Breast epithelium (tissue), 4 donors: ENCODE measurements at places on chromosomes 11 and 22. TPM values are rescaled to one million over a fixed set of nuclear protein-coding genes. Genes with fewer than 3 reads are reported as not detected.
A peak's percentile ranks its signal among the peaks of the same experiment; 100 is the strongest.

DNA sequence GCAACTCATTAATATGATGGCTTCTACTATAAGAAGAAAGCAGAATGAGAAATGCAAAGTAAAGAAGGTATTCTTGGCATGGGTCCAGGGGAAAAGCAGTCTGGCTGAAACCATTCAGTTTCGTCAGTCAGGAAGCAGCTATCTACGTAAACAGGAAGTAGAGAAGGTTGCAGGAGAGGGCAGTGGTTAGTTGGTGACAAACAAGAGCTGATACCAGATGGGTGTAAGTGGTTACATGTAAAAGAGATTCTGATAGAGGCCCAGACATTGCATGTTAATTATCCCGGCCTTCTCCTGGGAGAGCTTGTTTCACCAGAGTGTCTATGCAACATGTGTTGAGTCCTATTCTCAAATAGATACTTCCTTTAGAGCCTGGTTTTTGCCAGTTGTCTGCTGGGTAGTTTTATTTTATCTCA, 58.4 kb upstream of the PSMA1 start:
- H3K27ac ChIP-seq, result no peak overlapping the region
- H3K4me1 ChIP-seq, result no peaks in the 10 kb centered on the region
- no peak overlapping the region for H3K4me3 ChIP-seq
- H3K27me3 ChIP-seq, result no peaks in the 10 kb centered on the region
- no peak for DNase-seq

DNA sequence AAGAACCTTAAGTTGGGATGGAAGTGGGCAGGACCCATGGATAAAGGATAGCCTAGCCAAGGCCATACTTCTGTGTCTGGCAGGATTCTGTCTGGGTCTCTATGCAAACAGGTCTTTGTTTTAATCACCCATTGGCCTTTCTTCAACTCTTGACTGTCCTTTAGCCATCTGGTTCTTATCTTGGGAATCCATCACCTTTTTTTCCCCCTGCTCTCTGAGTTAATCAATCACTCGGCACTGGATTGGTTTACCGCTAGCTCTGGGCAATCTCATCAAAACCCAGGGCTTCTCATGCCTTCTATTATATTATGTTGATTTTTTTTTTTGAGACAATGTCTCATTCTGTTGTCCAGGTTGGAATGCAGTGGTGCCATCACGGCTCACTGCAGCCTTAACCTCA, 1.8 kb upstream of the RNF169 start:
- peaks cover 4% of the 10 kb centered on the region for H3K4me1 ChIP-seq
- DNase-seq, result no peak
- H3K4me3 ChIP-seq, result no peak overlapping the region
- no peaks in the 10 kb centered on the region for H3K27me3 ChIP-seq
- no peaks in the 10 kb centered on the region for H3K36me3 ChIP-seq
- H3K27ac ChIP-seq, result peak overlapping the region; percentile 97

Gene CNTN5
- total RNA-seq, result not detected

- no peak overlapping the region for H3K27ac ChIP-seq
- H3K4me1 ChIP-seq, result no peaks in the 10 kb centered on the region
- H3K27me3 ChIP-seq, result no peaks in the 10 kb centered on the region
- no peak for DNase-seq
- no peak overlapping the region for H3K4me3 ChIP-seq
Measured at GRCh38 chr11:90124371-90124770, 10.1 kb upstream of the NAALAD2 start.

DNA sequence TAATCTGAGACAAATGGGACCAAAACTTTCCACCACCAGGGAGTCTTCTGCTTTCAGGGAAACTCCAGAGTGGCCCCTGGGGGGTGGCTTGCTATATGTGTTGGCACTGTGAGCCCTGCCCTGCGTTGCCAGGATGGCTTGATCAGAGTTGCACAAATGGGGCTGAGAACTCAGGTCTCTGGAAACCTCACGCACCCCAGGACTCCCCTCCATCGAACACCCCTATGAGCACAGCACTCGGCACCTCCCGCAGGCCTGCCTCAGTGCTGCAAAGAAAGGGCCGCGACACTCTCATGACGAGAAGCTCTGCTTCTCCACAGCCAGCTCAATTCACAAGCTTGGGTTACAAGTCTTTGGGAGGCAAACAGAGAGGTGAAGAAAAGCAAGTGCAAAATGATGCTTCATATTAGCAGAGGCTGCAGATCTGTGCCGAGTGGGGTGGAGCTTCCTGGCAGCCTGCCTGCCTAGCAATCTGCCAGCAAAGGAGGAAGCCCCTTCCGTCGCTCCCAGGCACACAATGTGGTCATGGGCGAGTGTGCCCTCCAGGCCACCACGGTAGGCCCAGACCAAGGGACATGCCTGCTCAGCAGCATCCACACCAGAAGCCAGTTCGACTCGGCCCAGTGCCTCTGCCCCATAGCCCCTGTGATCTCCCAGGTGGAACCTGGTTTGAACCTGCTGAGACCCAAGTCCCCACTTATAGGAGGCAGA, 55.7 kb downstream of the MYH9 start:
- H3K4me3 ChIP-seq, result no peak overlapping the region
- H3K27me3 ChIP-seq, result no peaks in the 10 kb centered on the region
- H3K4me1 ChIP-seq, result peaks cover 81% of the 10 kb centered on the region
- DNase-seq, result no peak
- H3K27ac ChIP-seq, result peak overlapping the region; percentile 96
- H3K36me3 ChIP-seq, result no peaks in the 10 kb centered on the region

DNA sequence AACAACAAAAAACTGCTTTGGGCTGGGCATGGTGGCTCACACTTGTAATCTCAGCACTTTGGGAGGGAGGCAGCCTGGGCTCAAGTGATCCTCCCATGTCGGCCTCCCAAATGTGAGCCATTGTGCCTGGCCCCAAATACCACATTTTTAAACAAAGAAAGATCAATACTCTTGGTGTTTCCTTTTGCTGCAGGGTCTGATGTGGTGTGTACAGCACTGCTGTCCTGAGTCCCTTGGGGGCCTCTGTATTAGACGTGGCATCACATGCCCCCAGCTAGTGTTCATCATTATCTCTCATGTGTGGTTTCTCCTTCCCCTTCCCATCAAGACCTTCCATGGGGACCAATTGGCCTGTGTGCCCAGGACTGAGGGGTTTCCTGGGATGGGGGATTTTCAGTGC, 20.5 kb upstream of the XBP1 start:
- no peak for DNase-seq
- peaks cover 2% of the 10 kb centered on the region for H3K4me1 ChIP-seq
- H3K27ac ChIP-seq, result peak overlapping the region; percentile 86
- H3K27me3 ChIP-seq, result no peaks in the 10 kb centered on the region

DNA sequence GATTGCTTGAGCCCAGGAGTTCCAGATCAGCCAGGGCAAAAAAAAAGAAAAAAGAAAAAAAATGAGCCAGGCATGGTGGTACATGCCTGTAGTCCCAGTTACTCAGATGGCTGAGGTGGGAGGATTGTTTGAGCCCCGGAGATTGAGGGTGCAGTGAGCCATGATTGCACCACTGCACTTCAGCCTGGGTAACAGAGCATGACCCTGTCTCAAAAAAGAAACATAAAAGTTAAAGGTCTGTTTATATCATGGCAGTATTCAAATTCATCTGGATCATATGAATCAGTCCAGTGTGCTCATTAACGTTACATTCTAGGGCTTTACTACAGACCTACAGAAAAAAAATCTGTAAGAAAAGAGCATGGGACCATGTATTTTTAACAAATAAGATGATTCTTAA, 13.9 kb downstream of the HSD17B12 start:
- no peak for DNase-seq
- H3K4me1 ChIP-seq, result no peaks in the 10 kb centered on the region
- H3K4me3 ChIP-seq, result no peak overlapping the region
- H3K27ac ChIP-seq, result no peak overlapping the region
- H3K27me3 ChIP-seq, result no peaks in the 10 kb centered on the region
